Caudate nucleus (tissue), 63 donors: ENCODE measurements at places on chromosomes 5 and 9.

GRCh38 chr9:111646417-111646816 lies 15.0 kb upstream of the GNG10 start:
- DNase-seq: no peak

DNA sequence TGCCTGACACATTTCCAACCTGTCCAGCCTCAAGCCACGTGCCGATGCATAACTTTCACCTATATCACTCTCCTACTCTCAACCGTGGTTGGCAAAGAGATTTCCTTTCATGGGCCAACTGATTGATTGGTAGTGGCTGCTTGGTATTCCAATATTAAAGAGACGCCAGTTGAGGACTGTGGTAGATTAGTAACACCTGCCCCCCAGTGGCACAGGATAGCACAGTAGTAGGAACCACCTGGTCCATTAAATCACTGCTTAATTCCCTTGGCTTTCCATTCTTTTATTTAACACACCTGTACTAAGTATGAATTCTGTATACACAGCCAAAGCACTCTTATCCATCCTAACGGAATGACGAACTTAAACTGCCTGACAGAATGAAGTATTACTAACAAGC lies 19.1 kb upstream of the FOXB2 start:
- DNase-seq: no peak

GRCh38 chr5:67765697-67766096 lies 449.9 kb upstream of the PIK3R1 start:
- DNase-seq: no peak

GRCh38 chr5:91025449-91025848 lies 357.7 kb downstream of the ARRDC3 start:
- DNase-seq: no peak

- DNase-seq: peak; percentile 28
These were observed 60.6 kb downstream of the SHB start for GRCh38 chr9:38008168-38009034.

- no peak for DNase-seq
These were observed 29.1 kb upstream of the ZFAND5 start for GRCh38 chr9:72394066-72394465.

GRCh38 chr9:123174887-123175518 lies 93.4 kb downstream of the STRBP start:
- no peak for DNase-seq

- no peak for DNase-seq
These were observed 6.4 kb downstream of the GRIA1 start for GRCh38 chr5:153496835-153497234.

DNA sequence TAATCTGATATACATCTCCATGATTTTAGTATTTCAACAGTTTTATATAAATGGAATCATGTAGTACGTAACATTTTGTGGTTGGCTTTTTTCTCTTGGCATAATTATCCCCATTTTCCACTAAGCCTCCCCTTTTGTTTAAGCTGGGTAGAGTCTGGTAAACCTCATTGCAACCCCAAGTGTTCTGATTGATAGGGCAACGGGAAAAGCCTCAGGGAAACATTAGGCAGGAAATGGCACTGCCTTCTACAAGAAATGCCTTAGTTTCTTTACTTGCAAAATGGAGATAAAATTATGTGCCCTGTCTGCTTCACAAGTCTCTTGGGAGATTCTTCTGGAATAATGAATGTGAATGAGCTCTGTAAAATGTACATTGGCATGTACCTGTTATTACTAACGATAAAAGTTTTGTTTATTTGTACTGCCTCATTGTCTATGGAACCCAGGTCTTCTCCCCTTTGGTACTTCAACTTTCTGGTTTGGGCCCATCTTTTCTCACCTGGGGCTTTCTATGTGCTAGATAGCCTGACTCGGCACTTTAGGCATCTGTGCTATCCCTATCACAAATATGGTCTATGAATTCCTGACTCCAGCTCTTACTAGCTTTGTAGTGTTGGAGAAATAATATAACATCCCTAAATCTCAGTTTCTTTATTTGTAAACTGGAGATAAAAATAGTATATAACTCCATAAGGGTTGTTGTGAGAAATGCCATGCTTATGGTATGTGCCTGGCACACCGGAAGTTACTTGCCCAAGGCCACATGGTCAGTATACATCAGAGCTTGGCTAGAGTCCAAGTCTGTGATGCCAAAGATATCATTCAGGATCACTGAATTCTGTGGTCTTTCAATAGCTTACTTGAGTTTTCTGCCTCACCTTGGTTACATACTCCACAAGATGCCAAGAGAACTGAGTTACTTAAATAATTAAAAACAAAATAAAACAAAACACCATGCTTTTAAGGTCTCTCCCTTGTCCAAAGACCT lies 48.2 kb upstream of the ZNF169 start:
- no peak for DNase-seq

DNA sequence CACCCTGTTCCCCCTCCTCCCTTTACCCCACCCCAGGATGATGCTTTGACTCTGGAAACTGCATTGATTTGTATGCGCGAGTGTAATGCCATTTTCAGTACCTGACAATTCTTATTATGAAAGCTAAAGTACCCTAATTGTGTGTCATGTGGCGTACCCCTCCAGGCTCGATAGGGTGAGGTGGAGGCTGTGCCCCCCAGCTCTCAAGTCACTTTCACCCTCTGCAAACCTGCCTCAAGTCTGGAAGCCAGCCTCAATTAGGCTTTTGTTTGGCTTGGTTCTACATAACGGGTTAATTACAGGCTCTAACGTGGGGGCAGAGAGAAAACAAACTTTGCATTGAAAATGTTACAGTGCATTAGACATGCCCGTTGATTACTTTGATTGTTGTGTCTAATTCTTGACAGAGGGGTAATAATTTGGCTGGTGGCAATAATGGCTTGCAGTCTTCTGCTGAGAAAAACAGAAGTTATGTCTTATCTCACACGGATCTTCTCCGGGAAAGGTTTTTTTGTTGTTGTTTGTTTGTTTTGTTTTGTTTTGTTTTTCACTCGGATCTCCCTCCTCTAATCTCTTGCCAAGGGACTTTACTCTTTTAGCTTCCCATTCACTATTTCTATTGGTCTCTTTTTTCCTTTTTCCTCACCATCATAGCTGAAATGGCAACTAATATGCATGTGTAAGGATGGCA lies 12.6 kb downstream of the ISL1 start:
- DNase-seq: no peak

DNA sequence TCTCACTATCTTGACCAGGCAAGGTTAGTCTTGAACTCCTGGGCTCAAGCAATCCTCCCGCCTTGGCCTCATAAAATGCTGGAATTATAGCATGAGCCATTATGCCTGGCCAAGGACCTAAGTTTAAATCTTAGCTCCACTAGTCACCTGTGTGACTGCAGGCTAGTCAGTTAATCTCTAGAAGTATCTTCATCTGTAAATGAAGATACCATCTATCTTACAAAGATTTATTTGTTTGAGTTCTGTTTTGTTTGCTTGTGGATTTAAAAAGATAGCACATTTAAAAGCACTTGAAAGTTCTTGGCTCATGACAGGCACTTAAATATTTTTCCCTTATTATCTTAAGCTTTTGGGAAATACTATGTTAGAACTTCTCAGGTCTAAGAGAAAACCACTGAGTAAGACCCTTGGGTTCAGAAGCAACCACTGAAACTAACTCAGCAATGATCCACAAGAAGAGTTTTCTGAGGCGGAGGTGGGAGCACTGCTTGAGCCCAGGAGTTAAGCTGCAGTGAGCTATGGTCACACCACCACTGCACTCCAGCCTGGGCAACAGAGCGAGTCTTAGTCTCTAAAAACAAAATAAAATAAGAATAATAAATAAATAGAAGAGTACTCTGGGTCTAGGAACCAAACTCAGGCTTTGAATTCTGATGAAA lies 19.1 kb downstream of the TMEM245 start:
- DNase-seq: no peak

DNA sequence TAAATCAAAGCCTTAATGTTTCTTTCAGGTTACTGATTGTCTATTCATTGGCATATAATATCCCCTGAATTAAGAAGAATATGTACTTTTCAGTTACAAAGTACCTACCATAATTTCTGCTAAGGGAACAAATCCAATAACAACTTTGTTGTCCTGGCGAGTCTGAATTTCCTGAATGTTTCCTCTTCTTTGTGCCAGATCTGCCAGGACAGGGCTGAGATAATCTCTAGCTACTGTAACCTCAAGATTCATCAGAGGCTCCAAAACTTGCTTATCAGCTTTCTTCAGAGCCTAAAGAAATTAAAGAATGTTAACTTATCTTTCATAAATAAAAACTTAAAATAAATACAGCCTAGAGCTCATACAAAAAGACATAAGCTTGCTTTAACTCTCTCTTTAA lies 37.2 kb downstream of the HEXB start:
- no peak for DNase-seq

GRCh38 chr5:147629196-147629595 lies 119.3 kb upstream of the DPYSL3 start:
- no peak for DNase-seq

GRCh38 chr5:109762821-109763220 lies 73.1 kb downstream of the MAN2A1 start:
- DNase-seq: no peak

- DNase-seq: no peak
These were observed 110.6 kb downstream of the RAPGEF6 start for GRCh38 chr5:131524431-131524830.

GRCh38 chr5:57441557-57441956 lies 41.1 kb downstream of the ACTBL2 start:
- no peak for DNase-seq

- no peak for DNase-seq
These were observed 1792.3 kb downstream of the EFNA5 start for GRCh38 chr5:105878402-105878801.

DNA sequence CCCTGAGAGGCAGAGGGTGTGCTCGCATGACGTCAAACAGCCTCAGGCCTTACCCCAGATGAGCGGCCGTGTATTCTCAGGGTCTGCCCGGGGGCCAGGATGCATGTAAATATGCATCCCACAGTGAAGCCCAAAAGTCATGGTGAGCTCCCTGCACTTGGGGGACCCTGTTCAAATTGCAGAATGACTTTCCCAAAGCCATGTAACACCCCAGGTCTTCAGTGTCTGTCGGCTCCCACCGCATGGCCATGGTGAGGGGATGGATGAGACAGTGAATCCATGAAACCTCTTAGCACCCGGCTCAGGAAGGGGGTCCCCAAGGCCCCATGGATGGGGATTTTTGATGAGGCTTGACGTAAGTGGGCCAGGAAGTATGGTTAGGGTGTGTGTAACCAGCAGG lies 9.3 kb upstream of the COL5A1 start:
- DNase-seq: no peak

DNA sequence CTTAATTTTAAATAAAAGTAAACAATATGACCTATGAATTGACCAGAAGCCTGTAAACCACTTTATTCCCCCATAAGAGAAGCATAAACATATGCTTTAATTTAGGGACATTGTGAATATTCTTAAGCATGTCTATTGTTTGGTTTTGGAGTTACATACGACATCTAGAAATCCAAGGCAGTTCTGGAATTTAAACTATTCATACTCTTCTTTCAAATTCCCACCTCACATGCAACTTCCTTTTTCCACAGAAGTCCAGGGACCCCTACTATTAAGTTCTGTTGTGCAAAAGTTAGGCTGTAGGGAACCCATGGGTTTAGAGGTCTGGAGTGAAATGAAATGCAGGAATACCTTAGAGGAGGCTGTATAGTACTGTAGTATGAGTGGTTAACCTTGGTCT lies 2.1 kb downstream of the RIC1 start:
- DNase-seq: no peak

- no peak for DNase-seq
These were observed 539.1 kb downstream of the PSAT1 start for GRCh38 chr9:78835928-78836450.

DNA sequence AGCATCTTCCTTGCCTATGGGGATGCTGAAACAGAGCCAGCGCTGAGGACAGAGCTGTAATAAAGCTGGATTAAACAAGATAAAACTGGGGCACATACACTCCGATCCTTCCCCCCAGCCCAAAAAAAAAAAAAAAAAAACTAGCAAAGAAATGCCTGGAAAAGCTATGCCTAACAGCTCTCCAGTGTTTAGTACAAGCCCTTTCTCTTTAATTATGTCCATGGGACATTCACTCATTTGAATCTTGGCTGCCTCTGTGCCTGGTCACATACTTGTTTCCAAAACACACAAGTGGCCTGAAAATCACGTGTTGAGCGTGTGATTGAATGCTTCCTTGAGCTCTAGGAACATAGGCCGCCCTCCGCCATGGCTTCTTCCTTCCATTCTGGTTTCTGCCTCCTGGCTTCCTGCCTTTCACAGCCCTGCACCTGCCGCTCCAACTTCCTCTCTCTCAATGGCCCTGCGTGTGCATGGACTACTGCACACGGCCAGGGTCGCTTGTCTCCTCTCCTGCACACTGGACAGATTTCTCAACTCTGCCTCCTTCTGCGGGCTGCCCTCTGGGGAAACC lies 111.0 kb upstream of the RETREG1 start:
- DNase-seq: no peak

DNA sequence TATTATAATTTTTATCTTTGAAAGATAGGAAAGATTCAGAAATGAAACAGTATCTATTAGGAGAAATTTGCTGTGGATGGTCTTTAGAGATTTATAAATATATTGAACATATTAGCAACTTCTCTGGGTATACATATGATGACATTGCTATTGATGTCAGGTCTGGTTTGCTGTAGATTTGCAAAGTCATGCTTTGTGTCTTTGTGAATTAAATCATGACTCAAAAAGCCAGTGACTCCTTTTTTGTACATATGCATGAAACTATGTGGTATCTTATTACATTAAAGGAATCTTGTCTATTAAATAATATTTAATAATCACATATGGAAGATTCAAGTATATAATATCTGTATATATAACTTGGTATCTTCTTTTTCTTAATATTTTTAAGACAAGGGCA lies 141.9 kb downstream of the ST8SIA4 start:
- DNase-seq: no peak

DNA sequence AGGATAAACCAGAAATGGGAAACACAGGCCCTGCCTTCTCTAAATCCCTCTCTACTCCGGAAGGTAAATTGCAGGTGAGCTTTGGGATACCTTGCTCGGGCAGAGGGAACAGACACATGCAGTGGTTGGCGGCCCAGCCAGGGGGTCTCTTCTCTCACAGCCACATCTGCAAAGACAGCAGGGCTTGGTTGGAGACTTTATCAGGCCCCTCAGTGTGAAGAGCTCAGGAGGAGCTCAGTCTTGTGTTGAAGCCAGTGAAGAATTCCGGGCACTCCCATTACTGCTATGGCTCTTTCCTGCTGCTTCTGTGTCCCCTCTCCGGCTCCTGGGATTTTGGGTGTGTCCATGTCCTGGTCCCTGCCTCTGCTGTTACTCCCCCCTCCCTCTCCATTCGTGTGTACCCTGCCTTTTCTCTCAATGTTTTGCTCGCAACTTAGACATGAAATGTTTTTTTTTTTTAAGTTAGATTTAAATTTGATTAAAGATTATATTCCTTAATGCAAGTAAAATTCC lies 99.8 kb downstream of the TRIO start:
- no peak for DNase-seq
